ENCODE measurements at places on chromosomes 4 and X.

DNA sequence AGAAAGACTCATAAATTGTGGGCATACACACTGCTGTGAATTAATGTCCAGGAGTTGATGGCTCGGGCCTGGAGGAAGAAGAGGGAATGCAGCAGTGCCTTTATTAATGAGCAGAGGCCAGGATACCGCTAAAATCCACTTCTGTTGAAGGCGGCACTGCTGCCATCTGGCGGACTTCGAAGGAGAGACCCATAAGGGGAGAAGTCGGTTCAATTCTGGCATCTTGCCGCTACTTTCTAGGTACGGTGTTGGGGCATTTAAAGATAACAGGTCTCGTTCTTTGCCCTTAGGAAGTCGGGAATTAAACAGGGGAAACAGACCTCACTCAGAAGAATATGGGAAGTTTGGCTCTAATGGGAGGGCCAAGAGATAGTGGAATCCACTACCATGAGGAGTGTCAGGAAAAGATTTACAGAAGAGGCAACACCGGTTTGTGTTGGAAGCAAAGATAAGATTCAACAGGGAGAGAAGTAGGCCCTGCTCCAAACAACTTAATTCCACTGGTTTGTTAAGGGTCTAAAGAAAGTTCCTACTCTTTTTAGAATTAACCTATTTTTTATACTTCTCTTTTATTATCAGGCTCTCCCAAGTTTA lies 133.6 kb upstream of the GIMD1 start:
- DNase-seq = peak; percentile 16

- no peak for DNase-seq
Measured at GRCh38 chr4:59695355-59696053, 1504.6 kb upstream of the ADGRL3 start.

DNA sequence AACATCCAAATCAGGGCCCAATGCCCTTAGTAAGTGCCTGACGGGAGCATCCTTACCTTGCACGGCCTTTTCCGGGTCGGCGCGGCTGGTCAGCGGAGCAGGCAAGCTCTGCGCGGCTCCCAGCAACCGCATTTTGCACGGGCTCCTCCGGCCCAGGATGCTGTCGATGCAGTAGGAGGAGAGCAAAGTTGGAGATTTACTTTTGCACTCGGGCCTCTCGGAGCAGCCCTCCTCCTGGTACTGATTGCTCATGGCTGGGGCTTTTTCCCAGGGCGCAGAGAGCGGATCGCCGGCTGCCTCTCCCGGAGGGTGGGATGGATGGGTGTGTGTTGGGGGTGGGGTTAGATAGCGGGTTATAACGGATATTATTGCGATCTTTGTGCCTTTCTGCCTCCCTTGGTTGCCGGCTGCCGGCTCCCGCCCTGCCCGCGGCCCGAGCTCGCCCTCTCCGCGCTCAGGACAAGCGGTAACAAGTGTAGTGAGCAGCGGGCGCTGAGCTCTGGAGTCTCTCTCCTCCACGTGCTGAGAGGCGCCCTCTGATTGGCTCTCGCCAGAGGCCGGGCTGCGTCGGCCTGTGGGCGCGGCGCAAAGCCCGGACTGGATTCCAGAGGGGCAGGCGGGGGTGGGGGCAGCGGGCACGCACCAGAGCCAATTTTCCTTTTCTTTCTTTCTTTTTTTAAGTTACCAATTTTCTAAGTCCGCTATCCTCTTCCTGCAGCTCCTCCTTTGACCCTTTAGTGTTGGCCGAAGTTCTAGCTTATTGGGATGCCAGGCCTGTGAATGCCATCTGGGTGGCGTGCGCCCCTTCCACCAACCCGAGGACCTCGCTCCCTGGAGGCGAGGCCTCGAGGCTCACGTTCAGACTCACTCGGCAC lies at the start of gene ARX:
TSS of gene ARX (minus strand) at position 480 of the 875 bp plus-strand sequence. CDS start at position 252, 228 bp downstream.
- no peak for DNase-seq

GRCh38 chrX:133813971-133814370 lies 171.4 kb downstream of the GPC3 start:
- DNase-seq = no peak

- DNase-seq = no peak
Measured at GRCh38 chrX:119643696-119644095, 37.5 kb upstream of the NKRF start.

- DNase-seq = no peak
Measured at GRCh38 chr4:185822791-185823190, 10.8 kb upstream of the SORBS2 start.

DNA sequence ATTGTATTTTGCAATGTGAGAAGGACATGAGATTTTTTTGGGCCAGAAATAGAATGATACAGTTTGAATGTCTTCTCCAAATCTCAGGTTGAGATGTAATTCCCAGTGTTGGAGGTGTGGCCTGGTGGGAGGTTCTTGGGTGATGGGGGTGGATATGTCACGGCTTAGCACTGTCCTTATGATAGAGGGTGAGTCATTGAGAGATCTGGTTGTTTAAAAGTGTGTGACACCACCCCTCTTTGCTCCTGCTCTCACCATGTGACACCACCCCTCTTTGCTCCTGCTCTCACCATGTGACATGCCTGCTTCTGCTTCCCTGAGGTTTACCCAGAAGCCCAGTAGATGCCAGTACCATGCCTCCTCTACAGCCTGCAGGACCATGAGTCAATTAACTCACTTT lies 1226.9 kb downstream of the PCDH7 start:
- DNase-seq = no peak

GRCh38 chr4:40199999-40200874 lies 3.4 kb downstream of the RHOH start:
- DNase-seq = no peak

- DNase-seq = no peak
Measured at GRCh38 chr4:20512033-20512792, 188.0 kb upstream of the PACRGL start.

- no peak for DNase-seq
Measured at GRCh38 chr4:147326591-147326990, 154.3 kb upstream of the EDNRA start.

DNA sequence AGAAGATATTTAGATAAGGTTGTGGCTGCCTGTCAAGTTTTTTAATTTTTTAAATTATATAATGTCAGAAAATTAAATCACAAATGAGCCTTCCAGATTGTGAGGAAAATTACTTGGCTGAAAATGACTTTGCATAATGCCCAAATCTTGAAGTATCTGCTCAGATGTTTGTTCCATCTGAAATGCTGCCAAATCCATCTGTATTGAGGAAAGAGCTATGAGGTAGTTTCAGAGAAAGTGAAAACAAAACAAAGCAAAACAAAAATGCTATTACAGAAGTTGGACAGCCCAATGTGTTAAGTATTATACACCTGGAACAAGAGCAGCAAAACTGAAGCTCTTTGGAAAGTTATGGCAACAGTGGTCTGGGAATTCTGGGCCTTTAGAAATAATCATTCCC lies 23.3 kb upstream of the GUCY1B1 start:
- DNase-seq = no peak

DNA sequence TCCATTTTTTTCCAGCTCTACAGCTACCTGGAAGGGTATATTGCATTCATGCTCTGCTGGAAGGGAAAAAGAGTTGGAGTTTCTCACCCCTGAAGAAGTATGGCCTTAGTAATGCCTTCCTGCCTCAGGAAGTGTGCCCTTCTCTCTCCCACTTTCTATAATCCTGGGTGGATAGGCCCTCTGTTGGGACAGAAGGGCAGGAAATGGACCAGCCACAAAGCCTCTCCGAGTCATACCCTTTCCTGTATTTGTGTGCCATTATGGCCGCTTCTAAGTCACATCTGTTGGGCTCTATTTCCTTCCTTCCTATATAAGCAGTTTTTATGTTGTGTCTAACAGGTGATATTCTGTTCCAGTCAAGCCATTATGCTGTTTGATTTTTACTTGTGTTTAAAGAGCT lies 74.8 kb upstream of the SMARCA5 start:
- no peak for DNase-seq

GRCh38 chrX:104172121-104172520 lies 5.9 kb downstream of the FAM199X start:
- no peak for DNase-seq

DNA sequence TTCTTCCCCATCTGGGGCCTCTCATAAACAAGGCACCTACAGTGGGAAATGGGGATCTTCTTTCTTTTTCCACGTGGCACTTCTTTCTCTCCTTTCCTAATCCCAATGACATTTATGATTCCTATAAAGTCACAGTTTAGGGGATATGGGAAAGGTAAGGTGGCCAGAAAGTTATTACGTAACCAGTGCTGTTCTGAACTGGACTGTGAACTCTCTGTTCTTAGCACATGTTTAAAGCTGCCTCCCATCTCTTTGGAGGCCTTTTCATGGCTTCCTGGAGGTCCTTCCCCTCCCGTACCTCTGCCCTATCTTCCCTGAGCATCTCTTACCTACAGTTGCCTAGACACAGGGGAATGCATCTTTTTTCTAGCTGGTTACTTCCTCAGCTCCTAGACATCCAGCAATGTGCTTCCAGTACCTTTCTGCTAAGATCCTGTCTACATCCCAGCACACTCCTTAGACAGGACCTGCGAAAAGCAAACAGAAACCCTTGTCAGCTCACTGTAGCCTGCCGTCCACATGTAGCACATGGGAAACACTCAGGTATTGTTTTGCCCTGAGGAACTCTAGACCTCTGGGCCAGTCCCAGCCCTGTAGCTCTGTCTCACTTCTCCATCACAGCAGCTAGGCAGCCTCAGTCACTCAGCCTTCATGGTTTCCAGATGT lies 195.4 kb downstream of the NWD2 start:
- DNase-seq = no peak

- DNase-seq = peak; percentile 74
Measured at GRCh38 chr4:139740531-139741041, 75.0 kb downstream of the MGST2 start.

- DNase-seq = no peak
Measured at GRCh38 chr4:74996996-74997395, 64.1 kb downstream of the PARM1 start.

GRCh38 chrX:20477836-20478524 lies 211.3 kb upstream of the RPS6KA3 start:
- DNase-seq = no peak

DNA sequence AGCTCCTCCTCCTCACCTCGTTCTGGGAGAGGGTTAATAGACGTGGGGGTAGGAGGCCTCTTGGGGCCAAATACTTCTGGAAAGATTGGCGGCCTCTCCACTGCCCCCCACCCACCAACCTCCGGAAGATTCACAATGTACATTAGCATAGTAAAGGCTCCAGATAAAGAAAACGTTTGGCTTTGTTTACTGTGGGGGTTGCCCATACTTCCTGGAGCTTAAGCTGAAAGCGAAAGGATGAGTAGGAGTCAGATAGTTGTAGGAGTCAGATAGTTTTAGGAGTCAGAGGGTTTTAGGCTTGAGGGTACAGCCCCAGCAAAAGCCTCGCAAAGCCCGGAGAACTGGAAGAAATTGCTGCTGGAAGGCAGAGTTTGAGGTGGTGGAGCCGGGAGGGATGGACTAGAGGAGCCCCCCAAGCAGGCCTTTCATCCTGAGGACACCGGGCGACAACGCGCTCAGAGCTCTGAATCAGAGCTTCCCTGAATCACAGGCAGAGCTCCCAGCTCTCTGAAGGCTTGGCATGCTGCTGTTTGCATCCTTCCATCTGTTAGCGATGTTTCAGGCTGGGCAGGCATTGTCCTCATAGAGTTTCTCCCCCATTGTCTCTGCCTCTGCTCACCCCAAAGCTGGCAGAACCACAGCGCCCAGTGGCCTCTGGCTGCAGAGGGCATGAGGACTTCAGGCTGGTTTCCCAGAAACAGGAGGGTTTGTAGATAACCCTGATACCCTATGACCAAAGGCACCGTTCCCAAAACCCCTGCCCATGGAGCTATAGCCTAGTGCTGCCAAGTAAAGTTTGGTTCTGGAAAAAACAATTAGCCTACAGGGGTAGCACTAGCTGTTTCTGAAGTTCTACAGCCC lies 280.7 kb downstream of the BCOR start:
- no peak for DNase-seq

DNA sequence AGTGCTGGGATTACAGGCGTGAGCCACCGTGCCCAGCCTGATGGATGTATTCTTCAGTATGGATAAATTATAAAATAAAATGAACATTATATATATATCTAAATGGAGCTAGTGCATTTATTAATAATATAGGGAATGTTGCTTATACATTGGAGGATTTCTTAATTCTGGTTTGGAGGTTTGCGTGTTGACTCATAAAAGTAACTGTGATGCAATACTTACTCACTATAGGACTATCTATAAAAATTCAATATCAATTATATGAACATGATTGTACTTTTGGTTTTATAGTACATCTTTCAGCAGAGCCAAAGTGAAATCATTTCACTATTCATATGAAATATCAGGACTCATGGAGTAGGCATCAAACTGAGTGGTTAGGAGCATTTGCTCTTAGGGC lies 3.2 kb upstream of the AREG start:
- no peak for DNase-seq

- peak; percentile 96 for DNase-seq
Measured at GRCh38 chr4:6991771-6992557, 51.2 kb upstream of the TADA2B start.

GRCh38 chr4:154506253-154506652 lies 14.7 kb upstream of the DCHS2 start:
- DNase-seq = no peak

DNA sequence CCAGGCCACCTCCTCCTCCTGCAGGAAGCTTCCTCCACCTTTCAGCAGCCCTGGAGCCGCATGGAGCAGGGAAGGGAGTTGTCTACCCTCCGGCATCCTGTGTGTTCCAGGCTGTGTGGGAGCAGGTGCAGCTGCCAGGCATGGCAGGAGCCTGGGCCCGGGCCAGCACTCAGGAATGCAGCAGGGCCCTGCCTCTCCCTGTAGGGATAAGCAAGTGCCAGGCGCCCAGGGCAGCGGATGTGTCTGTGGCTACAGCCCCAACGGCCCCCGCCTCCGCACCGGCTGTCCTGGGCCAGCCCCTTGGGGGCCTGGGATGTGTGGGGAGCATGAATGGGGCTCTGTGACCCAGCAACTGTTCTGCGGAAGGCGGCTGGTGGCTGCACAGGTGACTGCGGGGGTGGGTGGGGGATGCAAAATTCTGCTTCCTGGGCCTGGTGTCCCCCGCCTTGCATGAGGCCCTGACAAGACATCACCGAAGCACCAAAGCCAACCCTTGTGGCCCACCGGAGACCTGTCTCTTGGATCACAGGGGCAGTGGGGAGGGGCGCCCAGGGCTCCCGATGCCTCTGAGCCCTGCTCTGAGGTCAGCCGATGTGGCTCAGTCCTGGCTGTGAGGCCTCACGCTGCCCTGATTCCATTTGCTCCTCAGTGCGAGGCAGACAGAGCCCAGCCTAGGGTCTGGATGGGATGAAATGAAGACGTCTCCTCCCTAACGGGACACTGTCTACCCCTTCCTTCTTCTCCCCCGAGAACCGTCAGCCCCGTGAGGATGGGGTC lies 1.4 kb upstream of the DOK7 start:
- DNase-seq = peak; percentile 98

- DNase-seq = no peak
Measured at GRCh38 chr4:31678356-31678755, 958.2 kb downstream of the PCDH7 start.

GRCh38 chr4:5788144-5788543 lies 77.1 kb downstream of the EVC start:
- DNase-seq = no peak

GRCh38 chr4:112842513-112842912 lies 205.6 kb downstream of the LARP7 start:
- no peak for DNase-seq
